ENCODE measurements at places on chromosomes 2 and 18. TPM values are rescaled to one million over a fixed set of nuclear protein-coding genes. Genes with fewer than 3 reads are reported as not detected.

The SCN1A gene
- total RNA-seq = not detected

The RAB17 gene
- total RNA-seq = 1.0 TPM

The ABCB11 gene
- total RNA-seq = 0.12 TPM

The MC4R gene
- total RNA-seq = not detected

The VWA3B gene
- total RNA-seq = not detected

The STPG4 gene
- not detected for total RNA-seq

The RDH14 gene
- total RNA-seq = 45.0 TPM

The PIGN gene
- 16.8 TPM for total RNA-seq

The RALBP1 gene
- total RNA-seq = 58.7 TPM

The FOXD4L1 gene
- total RNA-seq = not detected

The LOXHD1 gene
- total RNA-seq = not detected

The PLEKHA3 gene
- total RNA-seq = 12.1 TPM

The MRO gene
- total RNA-seq = 2.6 TPM

The FANCL gene
- total RNA-seq = 12.5 TPM

The CYBRD1 gene
- total RNA-seq = 238 TPM

The SP140L gene
- total RNA-seq = 3.2 TPM

The IMPACT gene
- total RNA-seq = 16.9 TPM

The ADCY3 gene
- 28.4 TPM for total RNA-seq

The GPR45 gene
- not detected for total RNA-seq

The ZBTB14 gene
- total RNA-seq = 5.1 TPM

The NFU1 gene
- total RNA-seq = 43.0 TPM

The PPP1R7 gene
- total RNA-seq = 57.5 TPM

The LAMA1 gene
- 1.1 TPM for total RNA-seq

The RAD51AP2 gene
- 0.22 TPM for total RNA-seq

The HOXD8 gene
- total RNA-seq = 1.1 TPM

Measured in right atrium auricular region (tissue), 2 donors.